ENCODE measurements at places on chromosomes 4 and X.

DNA sequence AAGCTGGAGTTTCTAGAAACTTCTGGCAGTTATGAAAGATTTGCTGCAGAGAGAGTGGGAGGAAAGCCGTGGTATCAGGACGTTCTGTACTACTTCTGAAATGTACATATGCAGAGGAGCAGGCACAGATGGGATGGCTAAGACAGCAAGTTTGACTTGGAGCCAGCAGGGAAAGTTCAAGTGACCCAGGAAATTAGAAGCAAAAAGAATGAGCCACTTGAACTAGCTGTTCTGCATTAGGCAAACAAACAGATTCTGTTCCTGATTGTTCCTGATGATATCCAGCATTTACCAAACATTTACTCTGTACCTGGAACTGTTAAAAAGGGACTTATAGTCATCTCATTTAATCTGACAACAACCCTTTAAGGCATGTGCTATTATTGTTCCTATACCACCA, 41.4 kb upstream of the CXCL13 start:
- no peak for DNase-seq

DNA sequence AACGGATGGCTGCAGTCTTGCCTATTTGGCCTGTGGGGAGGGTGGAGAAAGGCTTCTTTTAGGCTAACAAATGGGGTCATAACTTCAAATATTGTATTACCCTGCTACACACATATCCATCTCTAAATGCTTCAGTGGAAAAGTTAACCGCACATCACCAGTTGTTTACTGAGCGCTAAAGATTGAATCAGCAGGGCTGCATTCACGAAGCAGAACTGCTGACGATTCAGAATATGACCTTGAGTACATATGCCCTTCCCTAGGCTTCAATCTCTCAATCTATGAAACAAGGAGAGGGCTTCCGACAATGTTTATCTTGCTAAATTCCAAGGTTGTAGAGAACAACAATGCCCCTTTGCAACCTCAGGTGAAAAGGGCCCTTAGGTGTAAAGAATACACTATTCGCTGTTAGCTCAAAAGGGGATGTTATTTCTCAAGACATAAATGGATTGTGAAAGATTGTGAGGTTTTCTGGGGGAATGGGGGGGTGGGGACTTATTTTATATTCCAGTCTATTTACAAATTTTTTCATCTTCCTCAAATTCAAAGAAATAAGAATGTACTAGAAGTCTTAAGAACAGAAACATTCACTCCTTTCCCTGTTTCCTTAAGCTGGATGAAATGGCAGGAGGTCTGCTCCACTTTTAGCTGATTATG, 2.6 kb upstream of the ATP6AP2 start:
- DNase-seq = no peak

DNA sequence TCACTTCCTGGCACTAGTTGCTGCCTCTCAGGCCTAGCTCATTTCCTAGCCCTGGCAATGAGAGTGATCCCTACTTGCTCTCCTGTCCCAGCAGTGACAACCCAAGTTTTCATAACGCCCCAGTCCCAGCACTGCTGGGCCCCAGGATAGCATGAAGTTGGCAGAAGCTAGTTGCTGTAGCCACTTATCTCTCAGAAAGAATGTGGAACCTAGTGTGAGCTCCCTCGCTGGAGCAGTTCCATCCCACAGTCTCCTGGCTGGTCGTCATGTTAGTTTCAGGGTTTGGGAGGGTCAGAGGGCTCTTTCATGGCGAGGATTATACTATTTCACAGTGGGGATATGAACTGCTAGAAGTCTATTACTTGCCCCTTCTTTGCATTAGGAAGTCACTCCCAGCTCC, 5.1 kb downstream of the PF4 start:
- DNase-seq = no peak

GRCh38 chr4:187166886-187167512, 443.3 kb upstream of the FAT1 start:
- DNase-seq = no peak

GRCh38 chrX:119273420-119274192, 37.5 kb downstream of the PGRMC1 start:
- no peak for DNase-seq

- DNase-seq = no peak
Observed at GRCh38 chrX:23885803-23886202, 21.9 kb downstream of the APOO start.

GRCh38 chr4:52015366-52015765, 4.8 kb downstream of the LRRC66 start:
- DNase-seq = no peak

DNA sequence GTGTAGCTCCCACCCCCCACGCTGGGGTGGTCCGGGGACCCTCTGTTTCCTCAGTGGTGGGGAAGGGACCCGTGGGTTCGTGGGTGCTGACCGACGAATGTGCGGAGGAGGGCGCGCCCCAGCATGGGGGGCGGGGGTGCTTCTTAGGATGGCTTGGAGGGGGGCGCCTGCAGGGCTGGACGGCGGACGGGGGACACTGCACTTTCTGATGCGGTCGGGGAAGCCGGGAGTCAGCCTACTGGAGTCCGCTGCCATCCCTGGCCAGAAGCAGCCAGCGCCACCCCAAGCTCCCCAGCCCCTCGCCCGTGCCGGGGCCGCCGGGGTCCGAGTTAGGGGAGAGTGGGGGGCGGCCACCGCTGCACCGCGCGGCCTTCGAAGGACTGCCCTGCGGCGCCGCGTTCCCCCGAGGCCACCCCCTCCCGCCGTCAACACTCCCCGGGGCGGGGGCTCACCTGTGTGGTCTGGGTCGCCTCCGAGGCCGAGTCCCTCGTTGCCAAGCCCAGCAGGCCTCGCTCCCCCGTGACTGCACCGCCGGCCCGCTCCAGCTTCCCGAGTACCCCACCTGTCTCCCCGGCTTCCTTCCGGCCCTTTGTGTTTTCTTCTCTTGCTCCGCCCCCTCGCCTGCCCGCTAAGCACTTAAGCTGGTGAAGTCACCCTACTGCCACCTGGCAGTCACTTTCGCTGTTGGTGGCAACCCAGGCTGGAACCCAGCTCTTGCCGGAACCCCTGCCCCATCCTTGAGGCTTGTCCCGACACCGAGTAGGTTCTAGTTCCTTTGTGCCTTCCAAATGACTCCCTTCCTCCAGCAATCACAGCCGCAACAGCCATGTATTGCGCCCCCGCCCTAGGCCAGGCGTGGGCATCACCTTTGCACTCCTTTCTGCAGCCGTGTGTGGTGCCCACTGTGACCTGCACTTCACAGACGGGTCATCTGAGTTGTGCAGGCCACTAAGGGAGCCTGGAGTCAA, at the start of gene OCIAD2:
Gene OCIAD2, minus strand, starts transcription at position 569 of the 968 bp plus-strand sequence. CDS start 2,225 bp downstream, outside the sequence.
- peak; percentile 88 for DNase-seq

GRCh38 chr4:32148111-32148666, 1428.0 kb downstream of the PCDH7 start:
- no peak for DNase-seq

GRCh38 chr4:158940271-158940670, 162.6 kb upstream of the RAPGEF2 start:
- DNase-seq = no peak

GRCh38 chr4:3297066-3297859, 4.4 kb downstream of the RGS12 start:
- DNase-seq = no peak

DNA sequence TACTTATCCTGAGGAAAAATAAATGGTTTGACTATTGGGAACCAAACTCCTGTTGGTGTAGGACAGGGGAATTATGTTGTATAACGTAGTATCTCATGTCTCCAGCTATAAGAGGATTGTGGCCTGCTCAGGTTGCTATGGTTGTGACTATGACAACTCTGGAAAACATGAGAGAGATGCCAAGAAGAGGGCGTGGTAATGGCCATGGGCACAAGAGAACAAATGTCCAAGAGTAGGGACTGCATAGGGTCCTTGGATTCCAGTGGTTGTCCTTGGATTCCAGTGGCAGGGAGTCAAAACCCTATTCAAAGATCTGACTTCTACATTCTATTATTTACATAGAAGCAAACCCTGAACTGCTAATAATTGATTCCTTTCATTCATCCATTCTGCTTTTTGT, 6.8 kb upstream of the MOB1B start:
- no peak for DNase-seq

DNA sequence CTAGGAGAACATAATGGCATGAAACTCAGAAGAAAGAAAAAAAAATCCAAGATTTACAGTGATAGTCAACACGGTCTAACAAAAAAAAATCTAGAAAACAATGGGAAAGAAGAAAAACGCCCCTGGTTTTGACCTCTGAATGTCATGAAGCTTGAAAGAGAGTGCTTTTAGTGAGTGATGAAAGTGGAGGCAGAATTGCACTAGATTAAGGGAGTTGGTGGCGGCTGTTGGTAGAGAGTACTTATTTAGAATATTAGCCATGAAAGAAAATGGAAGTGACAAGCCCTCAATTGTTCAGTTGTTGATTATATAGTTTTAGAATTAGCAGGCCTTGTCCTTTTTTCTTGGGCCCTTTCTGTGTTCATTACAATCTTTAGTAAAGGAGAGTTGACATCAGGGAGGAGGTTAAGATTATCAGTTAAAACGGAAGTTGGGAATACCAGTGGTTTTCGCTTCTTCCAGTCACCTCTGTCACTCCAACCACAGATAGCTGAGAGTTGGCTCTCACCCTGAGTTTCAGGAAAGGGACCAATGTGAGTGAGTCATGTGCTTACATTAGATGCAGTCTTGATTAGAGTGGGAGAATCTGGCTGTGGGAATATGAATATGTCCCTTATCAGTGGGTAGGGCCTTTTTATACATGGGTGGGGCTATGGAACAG, 29.7 kb downstream of the EREG start:
- no peak for DNase-seq

GRCh38 chr4:106418444-106418843, 49.9 kb upstream of the GIMD1 start:
- no peak for DNase-seq

DNA sequence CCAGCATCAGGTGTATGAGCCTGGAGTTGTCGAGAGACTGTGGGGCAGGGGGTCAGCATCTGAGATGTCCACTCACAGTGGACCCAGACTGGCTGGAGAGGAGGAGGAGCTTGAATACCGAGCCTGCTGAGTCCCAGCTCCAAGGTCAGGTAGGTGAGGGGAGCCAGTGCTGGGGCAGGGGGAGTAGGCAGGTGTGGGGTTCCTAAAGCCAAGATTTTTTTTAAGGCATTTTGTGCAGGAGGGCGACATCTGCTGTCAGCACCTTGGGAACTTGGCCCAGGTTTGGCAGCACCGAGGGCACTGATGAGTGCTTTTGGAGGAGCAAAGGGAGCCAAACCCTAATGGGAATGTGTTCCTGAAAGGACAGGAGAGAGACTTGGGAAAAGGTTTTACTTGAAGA, 64.2 kb upstream of the MSANTD1 start:
- no peak for DNase-seq

GRCh38 chr4:100421361-100421978, 96.4 kb downstream of the EMCN start:
- DNase-seq = no peak

GRCh38 chrX:107755721-107756120, 19.9 kb downstream of the TSC22D3 start:
- DNase-seq = no peak

DNA sequence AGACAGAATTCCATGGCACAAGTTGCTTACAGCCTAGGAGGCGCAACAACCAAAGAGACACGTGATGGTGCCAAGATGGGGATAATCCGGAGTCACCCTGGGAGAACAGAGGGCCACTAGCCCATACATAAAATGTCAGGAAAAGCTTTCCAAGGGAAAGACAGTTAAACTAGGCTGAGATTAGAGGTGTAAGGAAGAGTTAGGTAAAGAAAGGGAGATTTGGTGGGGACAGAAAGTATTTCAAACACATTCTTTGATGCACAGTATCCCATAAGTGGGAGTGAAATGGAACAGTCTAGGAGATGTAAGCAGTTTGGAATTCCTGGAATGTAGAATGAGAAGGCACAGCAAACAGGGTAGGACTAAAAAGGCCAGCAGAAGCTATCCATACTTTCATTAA, 860.9 kb upstream of the LCORL start:
- DNase-seq = no peak

- no peak for DNase-seq
Observed at GRCh38 chr4:70969076-70969475, 24.4 kb upstream of the DCK start.

GRCh38 chr4:78354782-78355181, 196.8 kb upstream of the ANXA3 start:
- no peak for DNase-seq

DNA sequence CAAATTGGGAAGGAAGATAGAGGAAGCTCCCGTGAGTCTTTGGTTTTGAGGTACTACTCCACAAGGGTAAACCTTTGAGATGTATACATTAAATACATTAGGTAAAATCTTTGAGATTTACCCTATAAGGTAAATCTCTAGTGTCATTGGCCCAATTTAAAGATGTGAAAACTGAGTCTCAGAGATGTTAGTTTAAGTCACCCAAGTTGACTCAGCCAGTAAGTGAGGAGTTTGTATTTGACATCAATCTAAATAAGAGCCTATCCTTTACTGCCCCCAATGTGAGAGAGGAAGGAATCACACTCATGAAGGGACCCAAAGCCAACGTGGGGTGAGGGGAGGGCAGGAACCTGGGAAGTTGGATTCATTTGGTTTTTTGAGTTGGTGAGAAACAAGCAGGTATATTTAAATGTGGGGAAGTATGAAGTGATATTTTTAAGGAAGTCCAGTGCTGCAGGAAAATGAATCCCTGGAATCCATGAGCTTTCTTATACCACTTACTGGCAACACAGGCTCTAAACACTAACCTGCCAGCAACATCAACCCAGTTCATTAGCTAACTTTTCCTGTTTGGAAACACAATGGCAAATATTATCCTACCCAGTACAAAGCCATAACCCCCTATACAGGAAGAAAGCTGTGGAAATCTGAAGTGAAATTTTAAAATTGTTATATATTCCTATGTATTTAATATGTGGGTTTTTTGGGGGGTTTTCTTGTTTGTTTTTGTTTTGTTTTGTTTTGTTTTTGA, 55.3 kb downstream of the PALLD start:
- no peak for DNase-seq

- DNase-seq = no peak
Observed at GRCh38 chr4:88991746-88992145, 65.2 kb downstream of the FAM13A start.

- DNase-seq = peak; percentile 52
Observed at GRCh38 chr4:165208741-165209388, 1.5 kb downstream of the KLHL2 start.

- no peak for DNase-seq
Observed at GRCh38 chr4:26709246-26709645, 125.4 kb downstream of the TBC1D19 start.

DNA sequence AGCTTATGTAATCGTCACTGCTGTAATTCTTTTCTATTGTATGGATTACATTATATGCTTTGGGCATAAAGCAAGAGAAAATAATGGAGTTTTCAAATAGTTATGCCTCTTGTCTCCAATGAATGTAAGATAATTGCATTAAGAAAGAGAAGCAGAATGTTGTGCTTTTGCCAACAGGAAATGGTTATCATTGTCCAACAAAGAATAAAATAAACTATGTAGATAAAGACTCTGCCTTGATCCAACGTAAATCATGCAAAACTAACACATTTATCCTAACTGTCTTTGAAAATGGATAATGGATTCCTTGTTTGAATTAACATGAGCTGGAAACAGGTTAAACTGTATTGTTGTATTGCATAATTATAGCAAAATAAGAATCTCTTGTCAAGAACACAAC, 1709.0 kb downstream of the PCDH7 start:
- DNase-seq = no peak

- no peak for DNase-seq
Observed at GRCh38 chr4:101128473-101128872, 218.9 kb downstream of the PPP3CA start.

Measured in NCI-H1092 (cell line).